ENCODE measurements at places on chromosomes 5 and 9.

GRCh38 chr5:143265995-143266394 is 137.5 kb downstream of the NR3C1 start:
- DNase-seq: no peak

DNA sequence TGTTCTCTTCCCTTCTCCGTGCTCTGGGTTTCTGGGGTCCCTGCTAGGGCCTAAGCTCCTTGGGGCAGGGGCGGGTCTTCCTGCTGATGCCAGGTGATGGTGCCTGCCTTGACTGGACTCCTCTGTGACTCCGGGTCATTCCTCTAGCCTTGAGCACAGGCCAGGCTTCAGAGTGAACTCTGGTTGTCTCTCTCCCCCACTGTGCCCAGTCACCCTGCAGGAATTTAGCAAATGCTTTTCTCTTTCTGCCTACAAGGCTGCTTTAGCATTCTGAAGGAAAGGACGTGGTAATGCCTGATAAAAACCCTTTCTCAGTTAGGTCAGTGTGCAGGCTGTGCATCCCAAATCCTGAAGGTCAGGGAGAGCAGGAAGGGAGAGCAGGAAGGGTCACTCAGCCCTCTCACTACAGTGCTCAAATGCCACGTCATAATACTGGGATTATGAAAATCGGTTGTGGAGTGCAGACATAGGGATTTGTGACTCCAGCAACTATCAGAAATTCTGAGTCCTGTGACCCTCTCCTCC is 2.7 kb downstream of the CXCL14 start:
- no peak for DNase-seq

DNA sequence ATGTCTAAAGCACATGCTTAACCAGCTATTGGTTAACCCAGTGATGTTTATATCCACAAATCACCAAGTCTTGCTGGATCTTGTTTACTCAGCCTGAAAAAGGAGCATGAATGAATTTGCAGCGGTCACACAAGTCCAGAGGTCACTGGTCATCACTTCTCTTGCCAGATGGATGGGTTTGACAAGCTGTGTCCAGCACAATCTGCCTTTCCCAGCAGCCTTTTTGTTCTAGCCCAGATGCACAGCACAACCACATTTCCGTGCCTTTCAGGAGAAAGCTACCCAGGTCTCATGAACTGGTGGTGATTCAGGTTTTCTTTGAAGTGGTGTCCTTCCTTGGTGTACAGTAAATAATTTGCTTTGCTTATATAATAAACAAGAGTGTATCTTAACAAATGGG is 32.1 kb downstream of the TMEM252 start:
- DNase-seq: no peak

DNA sequence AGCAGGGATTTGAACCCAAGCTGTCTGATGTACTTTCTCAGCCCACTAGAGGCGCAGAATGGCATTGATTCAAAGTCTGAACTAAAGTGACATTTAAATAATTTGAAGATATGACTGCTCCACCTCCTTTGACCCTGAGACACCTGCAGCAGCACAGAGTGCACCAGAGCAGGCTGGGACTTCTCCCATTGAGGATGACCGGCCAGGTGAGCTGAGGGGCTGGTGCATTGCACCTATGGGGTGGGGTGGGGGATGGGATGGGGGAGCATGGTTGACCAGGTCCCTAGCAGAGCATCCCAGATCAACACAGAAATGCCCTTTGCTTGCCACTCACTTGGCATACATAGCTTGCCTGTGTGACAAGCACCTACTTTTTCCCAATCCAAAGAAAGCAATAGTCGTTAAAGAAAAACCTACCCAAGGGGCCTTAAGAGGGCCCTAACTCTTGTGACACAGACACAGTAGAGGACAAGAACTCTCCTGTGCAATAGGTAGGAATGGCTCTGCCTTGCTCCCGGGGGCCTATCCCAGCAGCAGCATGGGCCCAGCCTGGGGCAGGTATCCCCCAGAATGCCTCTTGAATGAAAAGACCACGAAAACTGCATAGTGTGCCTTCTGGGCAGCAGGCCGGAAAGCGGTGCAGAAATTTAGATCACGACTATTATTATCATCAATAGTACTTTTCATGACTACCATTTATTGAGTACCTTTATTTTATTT is 6.5 kb downstream of the SH3PXD2B start:
- no peak for DNase-seq

DNA sequence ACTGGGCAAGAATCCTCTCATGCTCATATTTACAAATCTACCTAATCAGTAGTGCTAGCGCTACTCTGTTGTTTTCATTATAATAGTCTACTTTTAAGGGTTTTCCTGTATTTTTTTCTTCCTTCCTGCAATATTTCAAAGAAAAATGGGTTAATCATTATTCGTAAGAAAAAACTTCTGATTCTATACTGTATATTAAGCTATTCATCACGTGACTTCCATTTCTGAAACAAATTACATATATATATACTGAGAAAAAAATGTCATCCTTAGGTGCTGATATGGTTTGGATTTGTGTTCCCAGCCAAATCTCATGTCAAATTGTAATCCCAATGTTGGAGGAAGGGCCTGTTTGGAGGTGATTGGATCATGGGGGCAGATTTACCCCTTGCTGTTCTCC is 197.0 kb downstream of the FBXL17 start:
- no peak for DNase-seq

DNA sequence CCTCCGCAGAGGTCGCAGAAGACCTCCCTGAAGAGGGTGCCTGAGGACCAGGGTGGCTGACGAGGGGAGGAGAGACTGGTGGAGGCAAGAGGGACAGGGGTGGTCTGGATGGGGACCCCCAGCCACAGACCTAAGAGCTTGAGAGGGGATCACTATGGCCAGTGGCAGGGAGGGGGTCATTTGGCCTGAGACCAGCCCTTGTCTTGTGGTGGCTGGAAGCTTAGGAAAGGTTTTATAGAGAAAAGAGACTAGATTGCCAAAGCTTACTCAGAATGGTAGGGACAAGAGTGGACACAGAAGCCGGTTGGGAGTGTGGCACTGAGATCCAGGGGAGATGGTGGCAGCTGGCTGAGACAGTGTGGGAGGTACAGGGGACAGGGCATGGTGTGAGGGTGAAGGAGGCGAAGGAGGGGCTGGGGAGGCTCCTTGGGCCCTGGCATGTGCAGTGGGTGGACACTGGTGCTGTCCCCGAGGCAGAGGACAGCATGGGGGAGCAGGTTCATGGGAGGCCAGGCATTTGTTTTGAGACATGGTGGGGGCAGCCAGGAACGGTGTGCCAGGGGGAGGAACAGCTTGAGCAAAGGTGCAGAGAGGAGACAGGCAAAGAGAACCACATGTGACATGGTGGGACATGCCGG is 123.0 kb downstream of the C9orf50 start:
- DNase-seq: no peak

- no peak for DNase-seq
Measured at GRCh38 chr9:18706648-18707047, 232.7 kb downstream of the ADAMTSL1 start.

DNA sequence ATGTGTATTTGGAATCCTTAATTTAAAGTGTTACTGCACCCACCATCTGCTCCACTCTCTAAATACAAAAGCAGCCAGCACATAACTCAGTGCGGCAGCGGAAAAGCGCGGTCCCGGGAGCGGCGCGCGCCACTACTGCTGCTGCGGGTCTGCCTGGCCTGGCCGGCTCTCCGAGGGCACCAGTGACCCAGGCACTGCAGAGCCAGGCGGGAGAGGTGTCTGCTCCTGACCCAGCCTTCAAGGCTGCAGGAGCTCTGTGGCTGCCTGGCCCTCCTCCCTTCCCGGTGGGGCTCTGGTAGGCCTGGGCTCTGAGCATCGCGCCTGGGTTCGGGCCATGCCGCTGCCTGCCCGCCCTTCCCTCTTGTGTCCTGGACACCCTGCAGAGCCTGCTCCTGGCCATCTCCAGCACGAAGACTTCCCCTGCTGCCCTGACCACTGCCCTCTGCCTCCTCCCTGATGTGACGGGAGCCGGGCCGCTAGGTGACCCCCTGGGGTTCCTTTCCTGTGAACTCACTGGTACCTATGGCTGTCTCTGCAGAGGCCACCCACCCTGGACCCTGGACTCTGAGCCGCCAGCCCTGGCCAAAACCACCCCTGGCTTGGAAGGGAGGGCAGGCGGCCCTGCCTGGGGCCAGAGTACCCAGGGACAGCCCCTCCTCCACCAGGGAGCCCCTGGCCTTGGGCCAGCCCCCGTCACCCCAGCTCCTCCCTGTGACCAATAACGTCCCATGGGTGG is 32.8 kb upstream of the UBAC1 start:
- no peak for DNase-seq

GRCh38 chr5:42858031-42858643 is 46.4 kb upstream of the SELENOP start:
- no peak for DNase-seq

- DNase-seq: no peak
Measured at GRCh38 chr5:136506131-136506530, 140.8 kb upstream of the TRPC7 start.

DNA sequence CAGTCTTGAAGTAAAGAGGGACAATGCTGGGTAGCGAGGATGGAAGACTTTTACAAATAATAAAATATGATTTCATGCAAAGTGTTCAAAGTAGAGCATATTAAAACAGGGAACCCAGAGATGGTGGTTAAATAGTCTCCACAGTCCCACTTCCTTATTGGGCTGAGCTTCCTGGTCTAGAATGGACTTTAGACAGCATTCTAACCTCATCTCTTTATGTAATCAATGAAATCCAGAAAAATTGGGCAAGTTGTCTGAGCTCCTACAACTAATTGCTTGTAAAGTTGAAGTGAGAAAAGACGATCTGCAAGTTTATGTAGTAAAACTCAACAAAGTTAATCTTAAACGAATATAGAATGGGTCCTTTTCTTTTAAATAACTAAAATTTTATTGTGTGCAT is 328.9 kb downstream of the PJA2 start:
- no peak for DNase-seq

DNA sequence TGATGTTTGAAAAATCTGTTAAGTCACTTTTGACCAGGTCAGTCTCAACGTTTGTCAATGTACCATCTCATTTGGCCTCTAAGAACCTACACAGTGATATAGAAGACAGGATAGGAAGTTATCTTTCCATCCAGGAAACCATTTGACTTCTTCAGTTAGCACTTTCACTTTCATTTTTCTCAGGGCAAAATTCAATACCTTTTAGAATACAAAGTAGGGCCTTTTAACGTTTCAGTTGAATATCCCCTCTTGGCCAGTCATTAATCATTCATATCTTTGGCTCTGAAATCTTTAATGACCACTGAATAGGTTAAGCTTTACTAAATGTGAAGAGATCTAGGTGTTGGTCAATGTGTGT is 101.1 kb upstream of the GNAQ start:
- no peak for DNase-seq

GRCh38 chr9:83153030-83153429 is 90.1 kb upstream of the RASEF start:
- no peak for DNase-seq

- DNase-seq: no peak
Measured at GRCh38 chr9:89724659-89725058, 119.8 kb downstream of the GADD45G start.

- no peak for DNase-seq
Measured at GRCh38 chr9:109710830-109711229, 69.2 kb upstream of the PALM2AKAP2 start.
